Activated effector memory CD4-positive, alpha-beta T cell treated with anti-CD3 and anti-CD28 coated beads, Interleukin-2, amount 50 U/mL, for 16 hours (primary cell): ENCODE measurements at places on chromosomes 11 and 22.

DNA sequence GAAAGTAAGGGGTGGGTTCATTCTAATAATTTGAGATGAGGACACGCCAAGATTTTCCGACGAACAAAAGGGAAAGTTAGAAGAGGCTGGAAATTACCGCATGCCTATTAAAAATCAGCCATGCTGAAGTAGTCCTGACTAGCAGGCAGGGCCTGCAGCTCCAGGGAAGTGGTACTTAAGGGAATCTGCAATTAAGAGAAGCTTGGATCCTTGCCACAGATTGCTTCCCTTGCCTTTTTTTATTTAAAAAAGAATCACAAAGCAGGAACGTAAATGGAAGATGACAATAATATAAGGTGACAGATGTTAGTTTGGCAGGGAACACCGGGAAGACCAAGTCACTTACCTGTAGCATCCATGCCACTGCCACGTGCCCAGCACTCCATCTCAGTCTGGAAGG, 359.3 kb downstream of the CADM1 start:
- no peak for DNase-seq

DNA sequence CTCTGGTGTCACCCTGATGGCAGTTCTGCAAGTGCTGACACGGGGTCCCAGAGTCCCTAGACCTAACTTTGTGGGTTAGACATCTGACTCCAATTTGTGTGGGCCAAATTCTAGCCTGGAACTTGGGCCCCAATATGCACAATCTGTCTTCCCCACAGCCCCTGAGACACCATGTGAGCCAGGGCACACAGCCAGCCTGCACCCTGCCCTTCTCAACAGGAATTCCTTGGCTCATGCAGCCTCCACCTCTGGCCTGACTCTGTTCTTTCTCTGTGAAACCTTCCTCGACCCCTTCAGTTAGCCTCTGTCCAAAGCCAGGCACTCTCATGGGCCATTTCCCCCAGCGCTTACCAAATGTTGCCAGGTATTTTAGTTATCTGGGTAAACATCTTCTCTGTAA, 59.1 kb upstream of the POU2AF1 start:
- DNase-seq: no peak

DNA sequence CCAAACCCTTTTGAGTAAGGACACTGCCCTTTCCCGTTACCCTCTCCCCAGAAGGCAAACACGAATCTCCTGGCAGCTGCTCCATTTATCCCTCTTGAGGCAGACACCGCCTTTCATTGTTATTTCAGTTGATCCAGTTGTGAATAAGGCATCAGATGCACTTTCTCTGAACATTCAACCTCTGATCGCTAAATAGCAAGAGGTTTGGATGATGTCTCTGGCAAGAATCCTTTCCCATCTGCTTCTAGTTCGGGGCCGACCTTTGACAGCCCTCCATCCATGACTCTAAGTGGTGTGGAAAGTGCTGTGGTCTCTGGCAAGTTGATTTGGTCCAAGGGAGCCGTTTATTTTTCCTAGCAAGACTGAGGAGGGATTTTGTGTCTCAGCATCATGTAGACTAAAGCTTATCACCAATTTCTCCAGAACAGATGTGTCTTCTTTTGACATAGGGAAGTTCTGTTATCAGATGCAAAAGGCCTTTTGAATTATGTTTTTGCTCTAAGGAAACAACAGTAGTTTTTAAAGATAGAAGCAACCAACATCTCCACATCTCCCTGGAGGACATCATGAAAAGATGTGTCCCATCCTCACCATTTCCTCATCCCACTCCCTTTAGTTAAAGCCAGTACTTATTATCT, 123.6 kb downstream of the CCDC34 start:
- no peak for DNase-seq

GRCh38 chr11:2237457-2238238, 32.7 kb downstream of the ASCL2 start:
- DNase-seq: no peak

DNA sequence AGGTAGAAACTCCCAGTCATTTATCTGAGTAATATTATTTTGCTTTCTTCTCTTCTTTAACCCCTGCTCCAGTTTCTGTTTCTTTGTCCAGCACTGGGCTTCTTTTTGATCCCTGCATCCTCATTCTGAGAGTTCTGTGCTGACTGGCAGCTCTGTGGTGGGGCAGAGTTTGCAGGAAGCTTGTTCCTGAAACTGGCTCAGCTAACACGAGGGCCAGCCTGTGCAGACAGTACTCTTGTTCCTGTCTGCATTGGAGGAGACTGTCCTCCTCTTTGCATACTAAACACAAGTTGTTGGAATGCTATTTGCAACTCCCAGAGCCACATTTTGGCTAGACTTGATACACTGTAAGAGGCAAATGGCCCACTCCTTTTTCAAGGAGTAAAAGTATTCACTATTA, 93.1 kb upstream of the HORMAD2 start:
- DNase-seq: no peak

DNA sequence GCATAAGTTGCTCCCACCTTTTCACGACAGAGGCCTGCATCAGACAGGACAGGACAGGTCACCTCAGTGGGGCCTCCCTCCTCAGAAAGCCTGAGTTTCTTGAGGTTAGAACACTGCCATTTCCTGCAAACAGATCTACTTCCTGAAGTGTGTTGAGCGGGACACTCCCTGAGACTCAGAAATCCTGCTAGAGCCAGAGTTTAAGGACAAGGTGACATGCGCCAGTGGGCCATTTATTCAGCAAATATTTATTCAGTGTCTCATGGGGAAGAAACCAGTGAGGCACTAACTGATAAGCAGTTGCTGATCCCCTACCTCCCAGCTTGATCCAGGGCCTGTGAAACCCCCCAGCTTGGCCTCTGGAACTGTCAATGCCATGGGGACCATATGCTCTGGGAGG, 454.6 kb downstream of the SOX6 start:
- DNase-seq: peak; percentile 10

DNA sequence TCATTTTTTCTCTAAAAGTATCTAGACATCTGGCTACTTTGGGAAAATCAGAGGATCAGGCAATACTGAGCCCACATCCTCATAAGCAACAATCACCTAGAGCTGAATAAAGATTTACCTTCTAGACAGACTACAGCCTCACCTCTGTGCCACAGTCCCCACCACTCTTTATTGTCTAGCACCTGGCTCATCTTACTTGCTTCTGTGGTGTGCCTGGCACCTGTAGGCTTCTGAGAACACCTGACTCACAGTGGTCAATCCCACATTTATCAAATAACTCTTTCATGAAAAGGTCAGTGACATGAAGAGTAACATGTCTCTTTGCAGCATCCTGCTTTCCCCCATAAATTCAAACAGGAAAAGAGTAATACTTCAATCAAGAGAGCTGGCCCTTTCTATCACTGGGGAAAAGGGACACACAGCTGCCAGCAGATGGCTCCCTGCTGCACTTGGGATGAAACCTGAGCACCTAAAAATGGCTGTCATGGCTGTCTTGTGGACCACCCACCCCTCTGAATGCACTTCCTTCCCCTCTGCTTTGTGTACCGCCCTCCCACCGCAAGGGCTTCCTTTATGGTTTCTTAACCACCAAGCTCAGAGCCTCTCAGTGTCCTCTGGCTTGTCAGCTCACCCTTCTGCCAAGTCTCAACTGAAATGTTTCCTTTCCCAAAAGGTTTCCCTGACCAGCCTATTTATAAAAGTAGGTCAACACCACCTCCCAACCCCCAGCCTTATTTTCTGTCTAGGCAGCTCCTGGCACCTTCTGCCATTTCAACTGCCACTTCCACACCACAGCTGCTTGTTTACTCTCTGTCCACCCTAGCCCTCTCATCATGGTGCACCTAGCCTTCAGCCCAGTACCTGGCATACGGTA, 9.3 kb downstream of the TFIP11 start:
- peak; percentile 80 for DNase-seq

DNA sequence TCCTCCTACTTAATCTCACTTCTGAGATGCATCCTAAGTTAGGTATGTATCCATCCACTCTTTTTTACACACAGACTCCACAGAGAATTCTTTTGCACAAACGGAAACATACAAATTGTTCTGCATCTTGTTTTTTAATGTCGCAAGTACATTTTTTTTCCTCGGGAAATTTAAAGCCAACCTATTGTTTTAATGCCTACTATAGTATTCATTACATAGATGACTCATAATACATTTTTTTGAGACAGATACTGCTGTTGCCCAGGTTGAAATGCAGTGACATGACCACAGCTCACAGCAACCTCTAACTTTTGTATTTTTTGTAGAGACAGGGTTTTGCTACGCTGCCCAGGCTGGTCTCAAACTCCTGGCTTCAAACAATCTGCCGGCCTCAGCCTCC, 90.8 kb upstream of the TMEM45B start:
- no peak for DNase-seq

DNA sequence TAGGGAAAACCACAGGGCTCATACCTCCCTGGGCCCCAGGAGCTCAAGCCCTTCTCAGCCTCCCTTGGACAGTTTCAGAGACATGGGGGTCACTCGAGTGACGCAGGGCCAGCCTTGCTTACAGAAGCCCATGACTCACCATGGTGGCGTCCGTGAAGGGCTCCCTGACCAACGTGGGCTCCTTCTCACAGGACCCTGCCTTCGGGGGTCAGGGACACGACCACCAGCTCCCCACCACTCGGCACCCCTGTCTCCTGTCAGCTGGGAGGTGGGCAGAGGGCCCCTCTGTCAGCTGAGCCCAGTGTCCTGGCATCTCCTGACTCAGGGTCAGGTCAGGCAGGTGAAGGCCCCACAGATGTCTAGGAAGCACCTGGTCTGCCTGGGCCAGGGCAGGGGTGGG, 126.3 kb upstream of the ANO1 start:
- DNase-seq: no peak

- no peak for DNase-seq
Observed at GRCh38 chr11:70608568-70609470, 210.5 kb downstream of the CTTN start.

GRCh38 chr11:134949121-134950090, 537.4 kb upstream of the B3GAT1 start:
- no peak for DNase-seq

DNA sequence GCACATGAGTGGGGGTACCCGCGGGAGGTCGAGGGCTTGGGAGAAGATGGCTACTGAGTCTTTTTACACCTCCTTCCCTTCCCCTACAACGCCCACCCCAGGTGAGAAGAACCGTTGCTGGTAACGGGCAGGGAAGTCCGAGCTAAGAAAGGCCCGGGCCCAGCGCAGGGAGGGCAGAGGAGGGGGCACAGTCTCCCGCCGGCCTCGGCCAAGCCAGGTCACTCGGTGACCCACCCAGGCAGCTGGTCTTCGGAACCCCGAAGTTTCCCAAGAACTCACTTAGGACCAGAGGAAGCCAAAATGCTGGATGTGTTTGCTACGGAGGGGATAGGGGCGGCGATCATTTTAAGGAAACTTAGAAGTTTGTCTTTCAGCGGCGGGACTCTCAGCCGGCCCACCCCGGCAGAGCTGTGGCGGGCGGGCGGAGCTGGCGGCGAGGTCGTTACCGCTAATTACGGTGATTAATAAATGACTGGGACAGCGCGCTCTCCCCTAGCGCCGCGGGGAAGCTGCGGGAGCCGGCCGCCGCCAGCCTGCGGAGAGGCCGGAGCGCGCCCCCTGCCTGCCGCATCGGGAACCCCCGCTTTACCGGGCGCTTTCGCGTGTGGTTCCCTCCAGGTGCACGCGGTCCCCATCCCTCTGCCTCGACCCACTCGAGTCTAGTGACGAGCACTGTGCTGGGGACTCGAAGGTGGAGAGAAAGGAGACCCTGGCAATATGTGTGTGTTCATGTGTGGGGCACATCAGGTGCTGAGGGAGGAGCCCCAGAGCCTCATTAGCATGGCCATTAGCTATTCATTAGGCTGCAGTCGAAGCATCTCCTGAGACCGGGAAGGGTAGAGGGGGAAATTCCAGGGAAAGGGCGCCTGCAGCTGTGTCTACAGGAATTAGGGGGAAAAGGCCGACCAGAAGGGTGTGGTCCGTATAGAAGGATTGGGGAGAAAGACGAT, 945 bp downstream of the ROBO3 start:
- DNase-seq: peak; percentile 82

DNA sequence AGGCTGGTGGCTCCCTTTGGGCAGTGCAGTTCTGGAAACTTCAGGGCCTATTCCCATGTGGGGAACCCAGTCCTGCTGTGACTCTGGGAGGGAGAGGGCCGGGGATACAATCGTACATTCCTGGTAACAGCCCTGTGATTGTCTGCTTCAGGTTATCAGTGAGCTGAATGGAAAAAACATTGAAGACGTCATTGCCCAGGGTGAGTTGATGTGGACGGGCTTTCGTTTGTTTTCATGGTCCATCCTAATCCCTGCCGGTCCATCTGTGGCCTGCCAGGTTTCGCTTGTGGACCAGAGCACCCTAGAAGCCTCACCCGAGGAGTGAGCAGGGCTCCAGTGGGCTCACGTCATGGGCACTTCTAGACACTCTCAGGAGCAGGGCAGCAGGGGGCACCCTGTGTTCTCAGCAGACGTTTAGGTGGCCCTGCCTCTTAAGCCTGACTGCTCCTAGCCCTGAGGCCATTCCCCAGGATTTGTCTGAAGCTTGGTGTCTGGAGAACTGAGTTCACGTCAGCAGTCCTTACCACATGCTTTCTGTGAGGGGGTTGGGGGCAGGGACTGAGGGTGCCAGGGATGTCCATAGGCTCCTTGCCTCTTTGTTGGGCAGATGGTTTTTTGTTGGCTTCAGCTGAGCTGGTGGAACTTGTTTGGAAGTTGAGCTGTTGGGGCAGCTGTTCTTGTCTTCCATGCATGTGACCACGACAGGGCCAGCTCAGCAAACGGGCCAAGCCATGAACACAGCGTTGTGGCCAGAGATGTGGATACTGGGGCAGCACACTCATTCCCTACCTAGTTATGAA, 1.9 kb downstream of the RPLP2 start:
- DNase-seq: no peak

DNA sequence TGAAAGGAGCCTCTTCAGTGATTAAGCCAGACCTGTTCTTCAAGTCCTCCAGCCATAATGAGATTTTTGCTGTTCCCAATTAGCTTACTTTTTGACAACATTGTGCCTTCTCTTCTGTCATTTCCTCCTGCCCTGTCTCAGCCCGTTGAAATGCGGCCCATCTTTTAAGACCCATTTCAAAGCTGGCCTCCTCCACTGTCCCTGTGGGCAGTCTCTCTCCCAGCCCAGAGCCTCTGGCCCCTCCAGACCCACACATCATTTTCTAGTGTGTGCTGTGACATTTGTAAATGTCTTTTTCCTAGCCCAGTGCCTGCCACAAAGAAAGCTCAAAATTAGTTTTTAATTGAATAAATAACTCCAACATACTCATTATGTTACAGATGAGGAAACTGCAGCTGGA, 70.9 kb downstream of the BUD13 start:
- DNase-seq: no peak

- no peak for DNase-seq
Observed at GRCh38 chr22:33726294-33726734, 194.0 kb downstream of the LARGE1 start.

- no peak for DNase-seq
Observed at GRCh38 chr22:24706054-24706453, 68.5 kb downstream of the PIWIL3 start.

GRCh38 chr22:31616315-31616980, 45.6 kb downstream of the PISD start:
- peak; percentile 74 for DNase-seq

- no peak for DNase-seq
Observed at GRCh38 chr22:19843857-19844376, 10.8 kb downstream of the GNB1L start.
